ENCODE measurements at places on chromosomes 16 and 17. TPM values are rescaled to one million over a fixed set of nuclear protein-coding genes. Genes with fewer than 3 reads are reported as not detected.

Gene MGAT5B
- total RNA-seq: not detected

Gene FAM20A
- 5.2 TPM for total RNA-seq

Gene PFN1
- total RNA-seq: 137 TPM

Gene EFNB3
- total RNA-seq: 1.0 TPM

Gene CNTNAP1
- total RNA-seq: 8.9 TPM

Gene FNDC8
- not detected for total RNA-seq

Gene PPY
- total RNA-seq: not detected

Gene DHRS7C
- total RNA-seq: 163 TPM

Gene IGSF6
- 3.1 TPM for total RNA-seq

Gene FOXF1
- total RNA-seq: not detected

Gene SOX9
- 6.3 TPM for total RNA-seq

Gene MAF
- 17.2 TPM for total RNA-seq

Gene SAT2
- 41.2 TPM for total RNA-seq

Gene TPSAB1
- 1.0 TPM for total RNA-seq

Gene PAQR4
- total RNA-seq: 2.1 TPM

Gene RND2
- total RNA-seq: under 0.01 TPM

Gene ACSM5
- total RNA-seq: 0.52 TPM

Gene KATNB1
- total RNA-seq: 24.0 TPM

Gene FBXW10
- not detected for total RNA-seq

Gene ODAD4
- 1.0 TPM for total RNA-seq

Gene SPDYE4
- not detected for total RNA-seq

Gene CACNA1H
- total RNA-seq: 26.1 TPM

Gene BICDL2
- total RNA-seq: not detected

Gene APOBR
- under 0.01 TPM for total RNA-seq
